ENCODE measurements at places on chromosomes 11 and 22.

DNA sequence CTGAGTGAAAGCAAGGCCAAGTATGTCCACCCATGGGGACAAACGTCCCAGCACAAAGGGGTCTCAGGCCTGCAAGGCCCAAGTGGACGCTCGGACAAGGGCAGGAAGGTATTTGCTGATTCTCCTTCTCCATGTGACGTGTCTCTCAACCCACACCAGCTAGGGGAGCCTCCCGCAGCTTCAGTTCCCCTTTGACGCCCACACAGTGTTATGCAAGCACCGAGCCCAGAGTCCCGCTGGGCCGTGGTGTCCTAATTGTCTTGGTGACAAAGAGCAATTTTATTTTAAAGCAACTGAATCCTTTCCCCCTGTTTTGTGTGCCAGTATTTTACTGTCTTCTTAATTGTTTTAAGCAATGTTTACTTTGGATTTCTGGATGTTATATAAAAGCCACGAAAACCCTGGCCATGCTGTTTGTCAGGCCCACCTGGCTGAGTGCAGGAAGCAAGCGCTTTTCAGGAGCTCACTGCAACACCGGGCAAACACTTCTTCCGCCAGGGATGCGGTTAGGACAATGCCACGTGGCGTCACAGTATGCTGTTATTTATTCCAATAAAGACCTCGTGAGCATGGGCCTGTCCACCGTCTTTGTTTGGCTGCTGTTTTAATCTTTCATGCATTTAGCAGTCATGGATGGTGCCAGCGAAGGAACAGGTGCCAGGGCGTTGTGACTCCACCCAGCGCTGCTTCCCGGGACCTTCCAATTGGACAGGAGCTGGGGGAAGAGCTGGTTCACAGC lies 8.2 kb upstream of the PARVG start:
- DNase-seq: peak; percentile 99

DNA sequence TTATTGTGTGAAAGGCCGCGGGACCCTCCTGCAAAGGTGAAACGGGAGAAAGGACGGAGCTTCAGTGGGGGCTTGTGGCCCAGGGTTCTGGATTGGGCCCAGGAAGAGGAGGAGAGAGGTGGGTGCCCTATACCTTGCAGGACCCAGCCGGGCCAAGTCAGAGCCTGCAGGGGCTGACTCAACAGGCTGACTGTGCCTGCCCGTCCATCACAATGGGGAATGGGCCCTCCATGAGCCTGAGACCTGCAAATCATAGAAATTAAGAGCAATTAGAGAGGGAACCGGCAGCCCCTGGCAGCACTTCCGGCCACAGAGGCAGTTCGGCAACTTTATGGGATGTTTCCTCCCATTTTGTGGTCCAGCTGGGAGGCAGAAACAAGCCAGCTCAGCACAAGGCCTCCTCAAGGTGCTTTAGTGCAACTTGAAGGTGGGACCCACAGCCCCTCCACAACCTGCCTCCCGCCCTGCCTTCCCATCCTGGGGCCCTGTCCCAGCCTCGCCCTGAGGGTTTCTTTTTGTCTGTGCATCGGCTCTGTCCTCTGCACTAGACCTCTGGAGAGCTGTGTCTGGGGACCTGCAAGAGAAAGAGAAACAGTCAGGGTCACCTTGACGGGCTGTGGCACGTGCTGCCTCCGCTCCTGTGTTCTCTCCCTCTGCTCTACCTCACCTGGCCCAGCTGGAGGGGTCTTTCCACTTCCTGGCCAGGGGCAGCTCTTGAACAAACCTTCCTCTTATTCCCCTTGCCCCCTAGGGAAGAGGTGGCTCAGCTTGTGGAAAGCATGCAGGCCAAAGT lies 19.1 kb upstream of the NECTIN1 start:
- DNase-seq: no peak

DNA sequence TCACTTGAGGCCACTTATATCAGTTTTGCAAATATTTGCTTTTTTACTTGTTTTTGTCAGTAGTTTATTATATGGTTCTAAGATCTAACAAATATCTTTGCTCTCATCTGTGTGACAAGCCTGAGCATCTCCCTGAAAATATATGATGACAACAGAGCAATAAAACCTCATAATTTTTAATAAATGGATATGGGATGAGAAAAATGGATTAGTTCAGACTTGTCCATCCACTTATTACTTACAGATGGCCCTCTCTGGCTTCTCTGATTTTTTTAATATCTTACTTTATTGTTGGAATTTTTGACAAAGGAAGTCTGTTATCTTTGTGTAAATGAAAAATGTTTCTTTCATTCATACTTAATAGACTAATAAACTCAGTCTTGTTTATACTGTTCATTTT lies 491.4 kb upstream of the RAG2 start:
- no peak for DNase-seq

DNA sequence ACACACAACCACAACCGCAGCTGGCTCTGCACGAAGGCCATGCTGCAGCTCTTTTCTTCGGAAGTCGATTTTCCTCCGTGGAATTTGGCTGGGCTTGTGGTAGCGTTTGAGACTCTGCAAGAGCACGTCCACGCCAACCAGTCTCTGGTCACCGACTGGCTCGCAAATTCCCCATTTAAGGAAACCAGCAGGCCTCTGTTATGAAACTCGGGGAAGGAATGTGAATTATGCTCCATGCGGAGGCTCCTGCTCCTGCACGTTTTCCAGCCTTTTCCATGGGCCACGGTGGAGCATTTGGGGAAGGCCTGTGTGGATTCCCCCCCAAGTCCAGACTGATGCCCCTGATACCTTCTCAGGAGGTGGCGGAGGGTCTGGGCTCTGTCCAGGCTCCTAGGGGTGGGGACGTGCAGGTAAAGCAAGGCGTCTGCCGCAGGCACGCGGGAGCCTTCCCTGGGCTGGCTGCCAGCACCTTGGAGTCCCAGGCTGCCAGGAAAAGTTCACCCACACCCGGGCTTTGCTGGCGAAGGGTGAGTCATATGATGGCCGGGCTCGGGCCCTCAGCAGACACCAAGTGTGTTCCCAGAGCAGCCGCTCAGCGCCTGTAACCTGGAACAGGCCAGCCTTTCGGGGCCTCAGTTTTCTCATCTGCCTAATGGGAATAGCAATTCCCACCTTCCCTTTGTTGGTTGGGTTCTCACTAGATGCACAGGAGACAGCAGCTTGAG lies 41.9 kb downstream of the LRP5 start:
- no peak for DNase-seq

DNA sequence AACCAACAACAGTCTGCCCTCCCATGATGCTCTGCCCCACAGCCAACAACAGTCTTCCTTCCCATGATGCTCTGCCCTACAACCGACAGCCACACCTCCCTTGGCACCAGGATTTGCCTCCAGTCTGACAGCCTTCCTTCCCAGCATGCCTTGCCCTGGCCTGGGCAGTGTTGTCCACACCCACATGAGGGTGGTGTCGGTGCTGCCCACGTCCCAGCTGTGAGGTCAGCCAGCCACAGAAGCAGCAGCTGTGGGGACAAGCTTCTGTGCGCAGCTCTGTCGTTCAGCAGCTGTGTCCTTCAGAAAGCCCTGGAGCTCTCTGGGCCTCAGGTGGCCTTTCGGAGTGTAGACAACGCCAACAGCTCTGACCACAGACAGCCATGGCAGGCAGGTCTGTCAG lies 1378.9 kb downstream of the BRD1 start:
- DNase-seq: no peak

GRCh38 chr11:112519751-112520150 lies 259.1 kb upstream of the PLET1 start:
- DNase-seq: no peak

- no peak for DNase-seq
Observed at GRCh38 chr11:3969613-3970012, 114.1 kb downstream of the STIM1 start.

DNA sequence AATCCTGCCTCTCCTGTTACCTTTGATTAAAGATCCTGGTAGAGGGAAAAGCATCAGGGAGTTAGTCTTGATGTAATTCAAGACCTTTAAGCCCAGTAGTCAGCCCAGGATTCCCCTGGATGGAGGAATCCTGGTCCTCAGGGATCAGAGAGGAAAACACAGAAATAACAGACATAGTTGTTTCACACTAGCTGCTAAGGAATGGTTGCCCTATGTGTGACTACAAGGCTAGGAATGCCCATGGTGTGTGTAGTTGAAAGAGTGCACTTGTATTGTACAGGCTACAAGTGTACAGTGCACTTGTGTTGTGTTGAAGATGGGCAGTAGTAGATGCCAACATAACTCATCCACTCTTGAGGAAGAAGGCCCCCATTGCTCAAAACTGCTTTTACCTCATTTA lies 226.8 kb downstream of the AASDHPPT start:
- DNase-seq: no peak

DNA sequence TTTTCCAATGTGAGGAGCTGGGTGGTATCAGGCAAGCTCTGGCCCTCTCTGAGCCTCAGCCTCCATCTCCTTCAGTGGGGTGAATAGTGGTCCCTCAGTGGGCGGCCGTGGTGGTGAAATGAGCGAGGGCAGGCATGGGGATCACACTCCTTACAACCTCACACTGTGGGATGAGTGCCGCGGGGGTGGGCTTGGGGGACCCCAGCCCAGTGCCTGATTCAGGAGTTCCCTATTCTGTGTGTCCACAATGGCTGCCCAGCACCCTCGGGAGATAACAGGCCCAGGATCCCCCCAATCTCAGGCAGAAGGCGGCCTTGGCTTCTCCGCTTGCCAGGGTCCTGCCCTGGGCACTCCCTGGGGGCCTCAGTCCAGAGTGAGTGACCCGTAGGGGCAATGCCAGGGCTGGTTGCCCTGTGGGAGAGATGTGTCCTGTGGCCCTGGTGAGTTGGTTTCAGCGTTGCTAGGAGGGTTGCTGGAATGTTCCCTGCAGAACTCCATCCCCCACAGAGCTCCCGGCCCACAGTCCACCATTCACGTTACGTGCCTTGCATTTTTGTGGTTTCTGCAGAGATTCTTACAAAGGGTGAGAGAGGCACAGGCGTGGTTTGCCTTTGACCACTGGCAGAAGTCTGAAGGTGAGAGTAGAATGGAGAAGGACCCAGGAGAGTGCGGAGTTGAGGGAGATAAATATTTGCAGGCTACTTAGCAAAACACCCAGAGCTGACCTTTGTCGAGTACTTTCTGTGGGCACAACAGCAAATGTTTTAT lies 2.9 kb downstream of the ALDH3B1 start:
- DNase-seq: no peak

DNA sequence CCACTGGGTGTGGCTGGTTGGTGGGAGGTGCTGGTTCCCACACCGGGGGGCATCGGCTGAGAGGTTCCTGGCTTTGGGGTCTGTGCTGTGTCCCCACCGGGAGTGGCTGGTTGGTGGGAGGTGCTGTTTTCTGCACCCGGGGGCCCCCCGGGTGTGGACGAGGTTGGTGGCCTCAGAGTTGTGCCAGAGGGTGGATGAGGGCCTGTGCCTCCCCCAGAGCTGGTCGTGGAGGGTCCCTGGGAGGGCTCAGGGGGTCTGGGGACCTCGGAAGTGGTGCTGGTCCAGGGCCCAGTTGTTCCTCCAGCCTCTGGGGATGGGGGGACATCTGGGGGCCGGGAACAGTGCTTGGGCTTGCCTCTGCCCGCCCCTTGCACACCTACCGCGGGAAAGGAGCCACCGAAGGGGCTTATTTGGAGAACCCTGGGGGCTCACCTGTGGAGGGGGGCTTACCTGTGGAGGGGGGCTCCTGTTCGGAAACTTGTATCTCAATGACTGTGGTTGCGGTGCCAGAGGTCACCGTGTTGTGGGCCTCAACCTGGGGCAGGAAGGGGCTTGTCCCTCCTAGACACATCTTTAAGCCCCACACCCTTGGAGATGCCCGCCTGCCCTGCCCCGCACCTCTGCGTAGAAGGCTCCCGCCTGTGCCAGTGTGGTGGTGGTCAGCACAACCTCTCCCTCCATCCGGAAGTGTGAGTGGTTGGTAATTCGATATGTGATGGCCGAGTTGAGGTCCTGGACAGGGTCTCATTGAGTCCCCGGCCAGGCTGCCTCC lies 3.3 kb upstream of the IRF7 start:
- DNase-seq: no peak

DNA sequence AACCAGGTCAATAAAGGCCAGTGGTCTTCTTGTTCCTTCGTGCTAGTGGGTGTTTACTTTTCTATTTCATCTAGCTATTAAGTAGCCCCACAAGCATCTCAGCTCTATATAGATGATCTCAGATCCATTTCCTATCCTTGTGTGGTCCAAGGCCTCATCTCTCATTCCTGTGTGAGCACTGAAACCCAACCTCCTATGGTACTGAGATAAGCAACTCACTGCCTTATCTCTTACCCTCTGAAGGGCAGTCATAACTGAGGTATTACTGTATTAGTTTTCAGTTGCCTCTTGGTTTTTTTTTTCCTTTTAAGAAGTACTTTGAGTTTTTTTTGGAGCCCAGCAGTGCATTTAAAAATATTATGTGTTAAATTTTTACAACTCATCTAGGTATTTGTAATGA lies 28.3 kb downstream of the ACER3 start:
- no peak for DNase-seq

- no peak for DNase-seq
Observed at GRCh38 chr11:205221-206001, 1.8 kb downstream of the BET1L start.

GRCh38 chr11:108084811-108085210 lies 36.6 kb upstream of the ACAT1 start:
- no peak for DNase-seq

GRCh38 chr11:100902454-100903141 lies 215.5 kb downstream of the ARHGAP42 start:
- no peak for DNase-seq

DNA sequence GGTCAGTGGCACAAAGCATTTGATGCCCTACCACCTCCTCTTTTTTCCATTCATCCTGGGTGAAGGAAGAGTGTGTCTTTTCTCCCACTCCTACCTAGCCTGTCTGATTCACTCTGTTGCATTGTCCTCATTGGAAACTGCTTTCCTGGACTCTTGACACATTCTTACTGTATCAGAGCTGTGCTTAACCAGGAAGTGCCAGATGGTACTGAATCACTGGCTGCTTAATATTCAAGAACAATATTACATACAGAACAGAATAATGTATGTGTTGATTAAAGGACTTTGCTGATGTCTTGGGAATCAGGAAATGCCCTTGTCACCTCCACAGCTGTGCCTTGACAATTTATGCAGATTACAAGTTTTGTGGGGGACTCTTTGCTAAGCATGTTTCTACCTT lies 44.4 kb downstream of the SVIP start:
- no peak for DNase-seq

DNA sequence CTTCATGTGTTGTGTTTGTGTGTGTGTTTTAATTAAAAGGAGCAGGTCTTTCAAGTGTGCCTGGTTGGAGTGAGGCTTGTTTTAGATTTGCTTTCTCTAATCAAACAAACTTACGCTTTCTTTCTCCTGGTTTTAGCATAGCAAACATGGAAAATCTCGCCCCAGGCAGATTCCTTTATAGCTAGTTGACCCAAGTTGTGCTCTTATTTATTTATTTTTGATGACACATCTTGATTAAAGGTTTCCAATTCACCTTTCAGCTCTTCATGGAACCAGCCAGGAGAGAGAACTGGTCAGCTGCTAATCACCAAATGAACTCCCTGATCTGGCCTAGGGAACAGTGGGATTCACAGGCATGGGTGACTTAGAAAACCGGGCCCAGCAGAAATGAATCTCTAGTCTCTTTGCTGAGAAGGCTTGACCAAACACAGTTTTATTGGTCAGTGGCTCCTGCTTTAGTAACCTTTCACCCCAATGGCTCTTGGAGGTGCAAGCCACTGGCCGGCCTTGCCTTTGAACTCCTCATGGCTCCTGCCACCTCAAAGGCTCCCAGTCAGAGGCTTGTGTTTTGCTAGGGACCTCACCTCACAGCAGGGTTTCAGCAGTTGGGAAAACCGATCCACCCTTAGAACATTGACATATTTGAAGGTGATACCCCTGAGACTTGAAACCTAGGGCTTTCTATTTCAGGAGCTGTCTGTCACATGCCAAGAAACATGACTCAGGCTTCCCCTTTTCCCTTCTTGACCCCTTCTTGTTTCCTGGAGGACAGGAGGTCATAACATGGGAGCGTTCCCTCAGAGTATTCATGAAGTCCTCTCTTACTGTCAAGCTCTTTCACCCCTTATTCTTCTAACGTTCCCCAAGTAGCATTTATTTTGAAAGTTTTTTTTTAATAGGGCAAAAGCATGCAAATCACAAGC lies 48.8 kb downstream of the EXT2 start:
- peak; percentile 19 for DNase-seq

All from inflammatory macrophage (primary cell).